ENCODE measurements at places on chromosomes 3 and 15.

DNA sequence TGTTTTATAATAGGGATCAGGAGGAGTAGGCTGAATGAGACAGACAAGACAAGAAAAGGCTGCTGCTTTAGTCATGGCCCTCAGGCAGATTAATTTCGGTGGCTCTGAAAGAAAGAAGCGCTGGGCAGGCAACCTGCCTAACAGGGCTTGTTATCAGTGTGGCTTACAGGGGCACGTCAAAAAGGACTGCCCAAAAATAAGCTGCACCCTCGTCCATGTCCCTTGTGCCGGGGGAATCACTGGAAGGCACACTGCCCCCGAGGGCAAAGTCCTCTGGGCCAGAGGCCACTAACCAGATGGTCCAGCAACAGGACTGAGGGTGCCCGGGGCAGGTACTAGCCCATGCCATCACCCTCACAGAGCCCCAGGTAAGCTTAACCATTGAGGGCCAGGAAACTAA is 188.5 kb downstream of the IGSF11 start:
- no peak for DNase-seq

DNA sequence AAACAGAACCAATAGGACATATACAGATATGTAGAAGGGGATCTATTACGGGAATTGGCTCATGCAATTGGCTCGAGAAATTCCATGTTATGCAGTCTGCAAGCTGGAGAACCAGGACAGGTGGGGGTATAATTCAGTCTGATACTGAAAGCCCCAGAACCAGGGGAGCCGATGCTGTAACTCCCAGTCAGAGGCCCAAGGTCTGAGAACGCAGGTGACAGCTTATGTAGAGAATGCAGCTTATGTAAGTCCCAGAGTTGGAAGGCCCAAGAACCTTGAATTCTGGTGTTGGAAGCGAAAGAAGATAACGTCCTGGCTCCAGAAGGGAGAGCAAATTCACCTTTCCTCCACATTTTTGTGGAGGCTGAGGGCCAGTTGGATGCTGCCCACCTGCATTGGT is 62.7 kb downstream of the CCNL1 start:
- DNase-seq: no peak

DNA sequence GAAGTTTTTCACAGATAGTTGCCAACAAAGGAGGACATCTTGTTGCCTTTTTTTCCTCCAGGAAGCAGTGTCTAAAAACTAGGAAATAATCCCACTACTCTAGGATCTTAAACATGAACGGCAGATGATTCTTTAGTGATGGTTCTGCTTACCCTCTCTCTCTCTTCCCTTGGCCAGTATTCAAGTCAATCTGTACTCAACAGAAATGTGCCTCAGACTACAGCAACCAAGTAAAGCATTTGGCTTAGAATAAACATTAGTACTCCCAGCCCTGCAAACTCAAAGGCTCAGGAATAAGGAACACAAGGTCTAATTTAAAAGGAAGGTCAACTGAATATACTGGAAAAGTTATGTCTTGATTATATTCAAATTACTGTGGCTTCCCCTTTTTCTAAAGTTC is 8.7 kb downstream of the NPTN start:
- DNase-seq: no peak

DNA sequence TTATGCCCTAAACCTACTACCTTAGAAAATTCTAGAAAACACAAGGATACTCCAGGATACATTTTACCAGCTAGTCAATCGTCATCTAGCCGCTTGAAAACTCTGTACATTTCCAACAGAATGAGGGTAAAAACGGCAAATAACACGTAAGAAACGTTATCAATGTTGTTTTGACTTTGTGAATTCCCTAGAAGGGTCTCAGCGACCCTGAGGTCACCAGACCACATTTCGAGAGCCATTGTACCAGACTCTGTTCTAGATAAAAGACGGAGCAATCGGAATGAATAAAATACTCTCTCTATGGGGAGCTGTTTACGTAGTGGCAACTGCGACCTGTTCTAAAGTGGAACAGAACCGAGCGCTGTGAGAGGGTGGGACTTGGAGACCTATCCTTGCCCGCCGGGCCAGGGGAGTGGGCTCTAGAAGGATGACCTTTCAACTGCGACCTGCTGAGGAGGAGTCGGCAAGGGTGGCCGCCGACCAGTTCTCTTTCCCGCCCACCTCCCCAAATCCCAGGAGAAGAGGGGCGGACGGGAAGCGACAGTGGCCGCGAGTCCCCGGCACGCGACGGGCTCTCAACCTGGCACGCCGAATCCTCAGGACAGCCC is 778 bp upstream of the AP4E1 start:
- DNase-seq: no peak

DNA sequence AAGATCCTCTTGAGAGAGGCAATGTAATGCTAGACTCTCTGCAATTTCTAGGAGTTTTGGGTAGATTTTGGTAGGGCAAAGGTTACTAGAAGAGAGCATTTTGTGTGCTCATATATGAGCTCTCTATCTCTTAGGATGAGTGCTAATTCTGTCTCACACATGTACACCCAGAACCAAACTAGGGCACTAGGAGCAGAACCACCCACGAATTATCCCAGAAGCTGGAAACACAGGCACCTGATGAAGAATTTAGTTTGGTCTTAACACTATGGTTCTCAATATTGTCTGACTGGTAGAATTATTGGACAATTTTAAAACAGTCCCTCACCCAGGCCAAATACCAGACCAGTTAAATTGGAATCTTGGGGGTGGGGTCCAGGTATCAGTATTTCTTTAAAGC is 94.8 kb downstream of the PRICKLE2 start:
- no peak for DNase-seq

- DNase-seq: no peak
Measured at GRCh38 chr3:66586853-66587252, 86.0 kb upstream of the LRIG1 start.

- DNase-seq: no peak
Measured at GRCh38 chr3:176219970-176220369, 977.3 kb downstream of the TBL1XR1 start.

DNA sequence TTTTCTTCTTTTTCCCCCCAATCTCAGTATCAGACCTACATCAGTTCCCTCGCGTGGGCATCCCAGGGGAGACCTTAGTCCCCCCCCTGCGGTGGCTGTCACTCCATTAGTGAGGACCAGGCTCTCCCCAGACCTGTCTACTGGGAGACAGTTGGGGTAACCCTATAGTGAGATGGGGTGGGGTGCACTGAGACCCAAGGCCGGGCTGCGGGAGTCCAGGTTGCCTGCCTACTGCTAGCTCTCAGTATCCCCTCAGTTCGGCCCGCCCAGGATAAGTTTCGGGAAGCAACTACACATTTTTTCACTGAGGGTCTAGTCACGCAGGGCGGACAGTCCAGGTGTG is 671 bp upstream of the DCUN1D1 start:
- DNase-seq: no peak

DNA sequence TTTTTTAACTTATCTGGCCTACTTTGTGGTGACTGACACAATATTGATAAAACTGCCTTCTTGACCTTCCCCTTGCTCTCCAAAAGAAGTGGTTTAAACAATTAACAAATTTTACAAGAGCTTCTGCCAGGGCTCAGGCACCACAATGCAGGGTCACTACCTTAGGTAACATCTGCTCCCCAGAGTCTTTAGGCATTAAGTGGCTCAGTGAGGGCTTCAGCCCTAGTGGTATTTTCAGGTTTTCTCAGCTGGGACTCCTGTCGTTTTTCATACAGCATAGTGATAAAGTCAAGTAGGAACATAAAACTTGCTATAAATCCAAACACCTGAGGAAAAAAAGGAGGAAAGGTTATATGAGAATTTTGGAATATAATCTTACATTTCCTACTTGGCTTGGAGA is 18.9 kb downstream of the CMTM6 start:
- DNase-seq: no peak

DNA sequence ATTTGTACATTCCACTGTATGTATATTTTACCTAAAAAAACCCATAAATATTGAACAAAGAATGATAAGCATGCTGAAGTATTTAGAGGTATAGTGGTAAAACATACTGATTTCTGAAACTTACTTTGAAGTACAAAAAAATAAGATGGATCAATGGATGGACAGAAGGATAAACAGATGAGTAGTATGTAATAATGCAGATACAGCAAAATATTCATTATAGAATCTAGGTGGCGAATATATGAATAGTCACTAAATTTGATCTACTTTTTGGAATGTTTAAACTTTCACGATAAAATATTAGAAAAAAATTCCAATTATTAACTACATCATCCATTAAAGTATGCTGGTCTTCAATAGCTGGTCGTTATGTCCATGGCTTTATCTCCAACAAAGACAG is 51.9 kb upstream of the GNB4 start:
- no peak for DNase-seq

GRCh38 chr15:33500432-33501195 is 189.8 kb downstream of the RYR3 start:
- no peak for DNase-seq

GRCh38 chr3:105572501-105572900 is 205.8 kb downstream of the ALCAM start:
- no peak for DNase-seq

- no peak for DNase-seq
Measured at GRCh38 chr15:36191459-36191858, 388.0 kb upstream of the CDIN1 start.

GRCh38 chr3:52394751-52395502 is 50.0 kb downstream of the SEMA3G start:
- DNase-seq: no peak

DNA sequence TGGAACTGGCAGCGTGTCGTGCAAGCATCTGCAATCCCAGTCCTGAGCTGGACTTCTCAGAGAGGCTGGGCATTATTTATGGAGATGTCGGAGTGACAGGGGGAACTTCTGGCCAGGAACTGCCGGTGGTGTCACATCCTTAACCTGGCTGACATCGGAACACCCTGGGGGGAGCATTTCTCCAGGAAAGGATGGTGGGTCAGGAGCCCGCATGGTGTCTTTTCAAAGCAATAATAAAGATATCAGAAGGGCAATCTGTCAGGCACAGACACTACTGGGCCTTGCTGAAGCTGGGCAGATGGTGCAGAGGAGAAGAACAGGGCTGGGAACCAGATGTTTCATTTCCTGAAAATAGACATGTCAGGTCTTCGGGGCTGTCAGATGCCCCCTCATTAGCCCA is 133.5 kb downstream of the WNT7A start:
- no peak for DNase-seq

DNA sequence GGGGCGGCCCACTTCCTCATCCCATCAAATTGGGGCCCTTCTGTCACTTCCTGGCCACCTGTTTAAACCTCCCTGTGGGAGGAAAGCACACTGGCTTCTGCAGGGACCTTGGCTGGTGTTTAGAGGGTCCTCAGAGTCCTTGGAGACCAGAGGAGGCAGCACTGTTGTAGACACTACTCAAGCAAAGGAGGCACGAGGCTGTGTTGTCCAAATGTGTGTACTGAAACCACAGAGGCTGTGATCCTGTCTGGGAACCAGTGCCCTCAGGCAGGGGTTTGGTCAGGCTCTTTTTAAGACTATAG is 12.4 kb upstream of the SEC13 start:
- no peak for DNase-seq

DNA sequence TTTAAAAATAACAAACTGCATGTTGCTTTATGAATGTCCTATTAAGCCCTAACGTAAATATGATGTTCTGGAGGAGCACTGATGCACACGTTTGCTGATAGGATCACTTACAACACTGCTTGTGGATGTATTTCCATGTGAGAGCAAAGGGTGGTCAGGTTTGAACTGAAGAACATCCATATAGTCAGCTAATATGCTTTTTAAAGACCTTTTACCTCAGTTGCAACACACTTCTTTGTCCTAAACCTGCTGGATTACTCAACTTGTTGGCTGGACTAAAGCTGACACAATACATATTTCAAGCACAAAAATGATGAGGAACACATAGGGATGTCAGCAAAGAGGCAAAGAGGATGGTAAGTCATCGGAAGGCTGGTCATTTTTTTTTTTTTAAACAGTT is 186.6 kb downstream of the TIGIT start:
- no peak for DNase-seq

DNA sequence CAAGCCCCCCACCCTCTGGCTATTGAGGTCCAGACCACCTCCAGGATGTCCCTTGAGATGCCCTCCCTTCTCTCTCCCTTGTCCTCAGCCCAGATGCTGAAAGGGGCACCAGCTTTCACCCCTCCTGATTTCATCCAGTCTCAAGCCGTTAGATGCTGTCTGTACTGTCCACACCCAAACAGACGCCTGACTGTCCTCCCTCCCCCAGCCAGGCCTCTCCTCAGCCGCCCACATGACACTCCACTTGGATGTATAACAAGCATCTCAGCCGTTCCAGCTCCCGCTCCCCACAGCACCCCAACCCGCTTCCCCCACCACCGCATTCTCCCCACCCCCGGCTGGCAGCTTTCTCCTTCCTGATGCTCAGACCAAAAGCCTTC is 25.0 kb upstream of the CYP11A1 start:
- no peak for DNase-seq

DNA sequence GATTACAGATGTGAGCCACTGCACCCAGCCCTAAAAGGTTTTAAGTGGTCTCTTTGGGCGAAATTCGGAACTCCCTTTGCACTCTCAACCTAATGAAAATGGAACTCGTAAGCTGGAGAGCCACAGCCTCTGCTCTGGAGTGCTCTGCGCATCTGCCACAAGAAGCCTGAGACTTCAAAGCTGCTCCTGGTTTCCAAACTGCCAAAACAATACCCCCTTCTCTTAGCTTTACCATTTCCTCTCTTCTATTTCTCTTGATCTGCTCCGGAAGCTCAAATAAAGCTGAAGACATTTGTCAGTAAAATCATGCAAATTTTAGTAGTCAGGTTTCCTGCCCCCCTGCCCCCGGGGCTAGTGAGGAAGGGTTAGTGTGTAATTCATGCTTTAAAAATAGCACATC is 312.7 kb downstream of the MFSD1 start:
- DNase-seq: no peak

GRCh38 chr3:5314897-5315296 is 127.4 kb downstream of the EDEM1 start:
- DNase-seq: no peak

GRCh38 chr3:10366651-10367101 is 45.8 kb upstream of the SEC13 start:
- no peak for DNase-seq

- DNase-seq: no peak
Measured at GRCh38 chr3:187920913-187921312, 175.6 kb upstream of the BCL6 start.

- DNase-seq: no peak
Measured at GRCh38 chr3:161838021-161838420, 341.4 kb downstream of the OTOL1 start.
